ENCODE measurements at places on chromosomes 7 and 10.

- DNase-seq, result no peak
Observed at GRCh38 chr10:112247791-112248190, 35.4 kb upstream of the TECTB start.

DNA sequence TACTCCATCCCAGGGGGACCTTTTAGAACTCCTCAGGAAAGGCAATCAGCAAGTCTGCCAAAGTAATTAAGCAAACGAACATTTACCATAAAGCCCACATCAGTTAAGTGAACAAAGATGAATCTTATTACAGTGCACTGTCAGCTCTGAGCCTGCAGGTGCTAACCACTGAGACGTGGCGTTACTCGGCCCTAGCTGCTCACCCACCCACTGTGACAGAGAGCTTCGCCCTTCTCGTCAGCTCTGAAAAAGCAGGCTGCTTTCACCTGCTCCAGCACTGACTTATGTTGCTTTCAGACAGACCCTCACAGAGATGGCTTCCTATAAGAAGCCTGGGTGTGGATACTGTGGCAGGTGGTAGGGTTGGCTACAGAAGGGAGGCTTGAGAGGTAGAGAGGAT is 57.7 kb upstream of the KCNIP2 start:
- DNase-seq, result no peak

GRCh38 chr10:9301554-9301953 is 1247.1 kb downstream of the GATA3 start:
- DNase-seq, result no peak

GRCh38 chr7:130896898-130897514 is 163.0 kb upstream of the KLF14 start:
- DNase-seq, result no peak

DNA sequence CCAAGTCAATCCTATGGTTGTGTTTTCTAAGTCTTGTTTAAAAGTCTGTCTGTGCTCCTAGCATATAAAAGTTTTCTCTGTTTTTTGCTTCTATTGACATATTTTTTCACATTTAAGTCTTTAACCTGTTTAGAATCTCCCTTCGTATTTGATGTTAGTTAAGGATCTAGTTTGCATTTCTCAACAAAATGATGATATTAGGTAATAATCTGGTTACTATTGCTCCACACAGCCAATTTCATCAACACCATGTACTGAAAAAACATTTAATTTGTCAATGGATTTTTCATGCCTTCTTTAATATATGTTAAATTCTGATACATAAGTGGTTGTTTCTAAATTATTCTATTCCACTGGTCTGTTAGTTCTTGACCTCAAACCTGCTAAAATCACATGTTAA is 17.5 kb upstream of the TSGA13 start:
- no peak for DNase-seq

DNA sequence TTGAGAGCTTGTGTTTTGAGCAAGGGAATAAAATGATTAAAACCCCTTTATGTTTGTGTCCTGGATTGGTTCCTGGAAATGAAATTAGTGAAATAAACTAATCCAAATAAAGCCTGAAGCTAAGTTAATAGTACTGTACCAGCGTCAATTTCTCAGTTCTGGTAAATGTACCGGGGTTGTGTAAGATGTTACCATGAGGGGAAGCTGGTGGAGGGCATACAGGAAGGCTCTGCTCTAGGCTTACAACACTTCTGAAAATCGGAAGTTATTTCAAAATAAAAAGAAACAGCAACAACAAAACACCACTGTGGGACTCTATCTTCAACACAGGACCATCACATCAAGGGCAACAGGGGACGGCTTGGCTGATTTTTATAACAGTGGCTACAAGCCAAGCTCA is 257.0 kb downstream of the CREB5 start:
- no peak for DNase-seq

DNA sequence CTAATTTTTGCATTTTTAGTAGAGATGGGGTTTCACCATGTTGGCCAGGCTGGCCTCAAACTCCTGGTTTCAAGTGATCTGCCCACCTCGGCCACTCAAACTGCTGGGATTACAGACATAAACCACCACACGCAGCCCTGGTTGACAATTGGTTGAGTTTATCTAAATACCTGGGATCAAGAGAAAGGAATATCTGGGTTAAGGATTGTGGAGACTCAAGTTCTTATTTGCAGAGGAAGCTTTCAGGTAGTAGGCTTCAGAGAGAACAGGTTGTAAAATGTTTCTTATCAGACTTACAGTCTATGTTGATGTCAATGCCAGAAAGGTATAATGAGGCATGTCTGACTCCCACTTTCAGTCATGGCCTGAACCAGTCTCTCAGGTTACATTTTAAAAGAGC is 5.9 kb upstream of the TMEM254 start:
- DNase-seq, result no peak

GRCh38 chr10:132065491-132066105 is at the start of gene JAKMIP3:
Gene JAKMIP3, plus strand, starts transcription at chr10:132065946. Its CDS starts 38,863 bp downstream, at chr10:132104809.
- peak; percentile 59 for DNase-seq

GRCh38 chr7:51060536-51060935 is 256.1 kb downstream of the COBL start:
- no peak for DNase-seq

DNA sequence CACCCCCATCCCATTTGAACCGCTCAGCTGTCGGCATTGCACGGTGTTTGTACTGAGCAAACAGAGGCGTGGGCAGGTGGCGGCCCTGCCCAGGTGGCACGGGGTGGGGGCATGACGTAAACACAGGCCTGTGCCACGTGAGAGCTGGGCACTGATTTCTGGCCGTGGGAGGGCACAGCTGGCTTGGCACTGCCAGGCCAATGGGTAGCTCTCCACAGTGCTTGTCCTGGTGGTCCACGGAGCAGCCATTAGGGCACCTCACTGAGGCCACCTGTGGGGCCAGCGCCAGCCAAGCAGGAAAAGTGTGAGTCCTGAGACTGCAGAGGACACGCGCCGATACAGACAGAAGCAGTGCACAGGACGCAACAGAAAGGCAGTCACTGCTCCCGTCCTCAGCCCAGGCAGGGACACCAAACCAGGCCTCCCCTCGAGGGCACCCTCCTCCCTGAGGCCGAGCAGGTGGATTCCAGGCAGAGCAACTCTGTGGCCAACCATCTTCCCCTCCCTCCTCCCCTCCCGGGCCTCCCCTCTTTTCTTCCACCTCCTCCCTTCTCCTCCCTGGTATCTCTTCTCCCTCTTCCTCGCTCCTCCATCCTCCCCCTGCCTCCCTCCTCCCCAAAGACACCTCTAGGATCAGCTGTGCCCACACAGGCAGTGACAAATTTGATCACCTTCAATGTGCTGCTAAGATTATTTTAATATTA is 258.7 kb downstream of the ELFN1 start:
- no peak for DNase-seq

DNA sequence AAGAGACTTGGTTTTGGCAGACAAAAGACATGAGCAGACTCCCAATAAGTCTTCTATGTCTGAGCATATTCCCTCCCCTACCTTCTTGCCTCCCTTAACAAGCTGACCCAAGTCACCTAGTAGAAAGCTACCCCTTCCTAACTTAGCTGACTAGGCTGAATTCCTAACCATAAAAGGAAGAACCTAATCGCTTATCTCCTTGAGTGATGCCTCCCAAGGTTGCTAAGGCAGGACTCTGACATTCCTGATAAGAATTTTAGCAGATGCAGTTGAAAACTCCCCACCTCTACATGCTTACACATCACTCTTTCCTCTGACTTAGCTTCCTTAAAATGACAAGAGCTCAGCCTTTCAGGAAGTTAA is 704.7 kb upstream of the MBL2 start:
- DNase-seq, result no peak

- no peak for DNase-seq
Observed at GRCh38 chr10:112783351-112784021, 166.6 kb upstream of the TCF7L2 start.

GRCh38 chr7:121873289-121874194 is 581 bp downstream of the PTPRZ1 start:
- DNase-seq, result no peak

DNA sequence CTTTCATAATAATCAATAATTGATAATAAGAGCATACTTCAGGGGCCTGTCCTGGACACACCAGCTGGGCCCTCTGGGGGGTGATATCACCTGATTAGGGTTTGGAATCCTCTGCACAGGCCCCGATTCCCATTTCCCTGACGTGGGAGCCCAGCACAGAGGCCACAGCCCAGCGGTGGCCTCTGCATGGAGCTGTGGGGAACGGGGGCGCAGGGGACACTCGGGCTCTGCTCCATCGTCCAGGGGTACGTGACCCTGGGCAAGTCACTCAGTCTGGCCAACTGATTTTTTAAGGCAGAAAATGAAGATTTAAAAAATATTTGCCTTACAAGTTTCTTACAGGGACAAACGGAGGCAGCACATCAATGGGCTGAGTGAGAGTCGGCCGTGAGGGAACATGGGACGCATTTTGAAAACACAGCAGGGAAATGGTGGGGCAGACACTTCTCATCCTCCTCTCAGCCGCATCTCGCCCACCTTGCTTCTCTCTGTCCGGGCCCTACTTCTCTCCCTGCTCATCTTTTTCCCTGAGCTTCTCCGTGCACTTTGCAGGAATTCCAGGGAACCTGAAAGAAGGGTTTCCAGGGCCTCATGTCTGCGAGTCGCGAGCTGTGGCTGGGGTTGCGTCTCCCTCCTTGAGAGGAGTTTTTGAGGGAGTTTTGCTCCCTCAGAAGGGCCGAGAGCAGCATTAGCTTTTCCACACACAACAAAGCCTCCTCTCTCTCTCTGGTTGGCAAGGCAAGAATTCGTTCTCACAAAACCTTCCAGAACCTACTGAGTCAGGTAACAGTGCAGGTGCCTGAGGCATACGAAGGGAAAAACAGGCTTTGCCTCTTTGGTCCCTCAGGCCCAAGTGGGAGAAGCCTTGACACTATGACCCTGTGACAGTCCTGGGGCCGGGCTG is 312.0 kb downstream of the WDR37 start:
- no peak for DNase-seq

DNA sequence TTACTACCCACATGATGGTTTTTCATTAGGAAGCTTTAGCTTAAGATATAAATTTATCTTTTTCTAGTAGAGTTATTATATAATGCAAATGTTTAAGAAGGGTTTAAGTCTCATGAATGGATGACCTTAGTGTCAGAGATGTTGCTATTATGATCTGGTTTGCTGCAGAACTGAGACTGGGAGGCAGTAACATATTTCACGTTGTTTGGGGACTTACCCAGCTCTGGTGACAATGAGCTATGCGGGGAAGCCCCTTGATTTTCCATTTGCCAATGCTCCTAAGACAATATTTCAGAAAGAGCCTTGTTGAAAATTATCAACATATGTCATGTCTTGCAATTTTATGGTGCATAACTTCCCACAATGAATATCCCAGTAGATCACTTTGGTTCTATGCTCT is 754.6 kb downstream of the REEP3 start:
- DNase-seq, result no peak

- no peak for DNase-seq
Observed at GRCh38 chr10:117662126-117662525, 119.6 kb downstream of the EMX2 start.

GRCh38 chr10:3924344-3924743 is 139.3 kb upstream of the KLF6 start:
- DNase-seq, result no peak

GRCh38 chr7:52917982-52918578 is 117.4 kb upstream of the POM121L12 start:
- no peak for DNase-seq

DNA sequence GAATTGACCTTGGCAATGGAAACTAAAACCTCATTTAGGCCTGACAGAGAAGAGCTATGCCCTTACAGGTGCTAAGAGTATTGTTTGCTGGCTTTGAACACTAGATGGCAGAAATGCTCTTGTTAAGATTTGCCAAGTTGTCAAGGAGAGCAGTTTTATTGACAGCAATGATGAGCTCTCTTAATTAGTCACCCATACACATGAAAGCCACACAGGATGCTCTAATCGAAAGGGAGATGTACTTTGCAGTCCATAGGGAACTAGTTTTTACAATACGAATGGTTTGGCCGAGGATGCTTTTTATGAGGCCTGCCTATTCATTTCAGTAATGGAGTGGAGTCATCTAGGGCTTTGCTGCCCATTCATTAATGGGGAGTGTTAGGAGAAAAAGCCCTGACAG is 45.4 kb upstream of the MBL2 start:
- DNase-seq, result no peak
